ENCODE measurements at places on chromosomes 11 and 22.

- DNase-seq = no peak
Observed at GRCh38 chr11:63851364-63851763, 12.5 kb downstream of the MARK2 start.

DNA sequence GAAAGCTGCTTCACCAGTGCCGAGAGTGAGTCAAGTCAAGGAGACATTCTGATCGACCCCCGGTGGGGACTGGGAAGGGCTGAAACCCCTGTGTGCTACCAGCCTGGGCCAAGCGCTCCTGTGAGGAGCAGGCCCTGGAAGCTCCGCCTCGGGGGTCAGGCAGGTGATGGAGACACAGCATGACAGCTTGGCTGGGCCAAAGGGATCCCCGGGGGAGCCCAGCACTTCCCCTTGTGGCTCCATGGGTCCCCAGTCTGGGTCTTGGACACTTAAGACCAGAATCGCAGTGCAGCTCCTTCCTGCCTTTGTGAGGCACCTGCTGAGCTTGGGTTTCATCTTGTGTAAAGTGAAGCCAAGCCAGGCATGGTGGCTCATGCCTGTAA lies 89.2 kb downstream of the MORC2 start:
- no peak for DNase-seq

- DNase-seq = peak; percentile 44
Observed at GRCh38 chr11:117953024-117953671, 23.9 kb upstream of the TMPRSS13 start.

GRCh38 chr11:16184588-16184987 lies 171.8 kb downstream of the SOX6 start:
- DNase-seq = no peak

GRCh38 chr11:47577460-47578041 lies 1.2 kb downstream of the KBTBD4 start:
- no peak for DNase-seq

- DNase-seq = no peak
Observed at GRCh38 chr22:33654173-33654895, 265.9 kb downstream of the LARGE1 start.
